ENCODE measurements at places on chromosomes 3 and 15.
A peak's percentile ranks its signal among the peaks of the same experiment; 100 is the strongest.

GRCh38 chr3:45693941-45694521 is 4.8 kb downstream of the SACM1L start:
- no peak for DNase-seq

DNA sequence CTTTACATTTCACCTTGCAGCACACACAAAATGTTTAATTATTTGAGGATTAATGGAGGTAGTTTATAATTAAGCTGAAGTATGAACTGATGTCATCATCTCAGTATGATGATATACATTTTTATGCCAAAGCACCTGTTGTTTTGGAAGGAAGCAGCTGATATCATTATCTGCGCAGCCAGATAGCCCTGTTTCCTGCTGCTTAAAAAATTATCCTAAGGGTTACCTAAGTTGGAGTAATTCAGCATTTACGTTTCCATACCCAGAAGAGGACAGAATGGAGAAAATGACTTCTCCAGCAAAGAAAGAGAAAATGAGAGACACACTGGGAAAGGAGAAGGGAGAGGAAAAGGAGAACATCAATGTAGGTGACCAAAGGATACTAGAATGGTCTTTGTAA is 370.3 kb upstream of the PLSCR5 start:
- no peak for DNase-seq

DNA sequence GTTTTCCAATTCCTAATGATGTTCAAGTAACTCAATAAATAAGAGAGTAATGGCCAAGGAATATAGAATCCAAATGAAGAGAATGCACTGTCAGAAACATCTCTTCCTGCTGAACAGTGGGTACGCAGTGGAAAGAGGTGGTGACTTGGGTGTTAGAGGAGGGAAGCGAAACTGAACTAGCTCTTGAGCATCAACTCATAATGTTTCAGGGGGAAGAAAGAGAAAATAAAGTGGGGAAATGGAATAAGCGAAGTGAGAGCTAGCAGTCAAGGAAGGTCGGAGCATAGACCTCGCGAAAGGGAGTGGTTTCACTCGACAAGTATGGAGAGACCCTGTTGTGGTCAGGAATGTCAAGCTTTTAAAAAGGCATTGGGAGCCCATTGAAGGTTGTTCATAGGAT is 309.5 kb downstream of the GAP43 start:
- DNase-seq, result no peak

DNA sequence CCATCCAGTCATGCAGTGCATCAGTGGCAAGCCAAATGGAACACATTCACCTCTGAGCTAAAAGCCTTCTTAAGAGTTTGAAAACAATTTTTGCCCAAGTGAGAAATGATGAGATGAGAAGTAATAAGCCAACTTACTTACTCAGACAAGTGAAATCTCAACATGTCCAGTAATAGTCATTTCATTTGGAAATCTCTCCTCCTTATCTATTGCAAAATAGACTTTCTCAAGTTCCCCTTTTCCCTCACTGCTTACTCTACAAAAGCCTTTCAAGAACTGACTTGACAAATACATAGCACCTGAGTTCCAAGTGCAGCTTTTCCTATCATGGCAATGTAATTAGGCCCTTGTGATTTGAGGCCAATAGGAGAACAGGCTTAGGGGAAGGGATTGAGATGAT is 282.3 kb downstream of the SLC9A9 start:
- DNase-seq, result no peak

- DNase-seq, result no peak
These were observed 24.0 kb upstream of the LIPC start for GRCh38 chr15:58407778-58408177.

GRCh38 chr15:69217381-69217780 is 56.9 kb downstream of the GLCE start:
- DNase-seq, result no peak

DNA sequence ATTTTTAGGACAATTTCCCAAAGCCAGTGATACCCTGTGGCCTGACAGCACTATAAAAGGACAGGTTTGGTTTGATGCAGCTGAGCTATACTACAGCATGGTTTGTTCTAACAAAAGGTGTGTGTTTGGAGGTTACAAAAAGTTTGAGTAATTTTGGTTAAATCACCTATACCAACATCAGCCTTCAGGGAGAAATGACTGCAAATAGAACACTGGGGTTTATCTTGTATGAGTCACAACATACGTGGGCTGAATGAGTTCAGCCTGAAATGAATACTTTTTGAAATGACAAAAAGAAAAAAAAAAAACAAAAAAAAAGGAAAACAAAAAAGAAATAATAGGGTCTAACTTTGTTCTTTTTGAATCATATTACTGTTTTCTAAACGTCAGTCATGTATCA is 345.7 kb downstream of the CNTN3 start:
- no peak for DNase-seq

DNA sequence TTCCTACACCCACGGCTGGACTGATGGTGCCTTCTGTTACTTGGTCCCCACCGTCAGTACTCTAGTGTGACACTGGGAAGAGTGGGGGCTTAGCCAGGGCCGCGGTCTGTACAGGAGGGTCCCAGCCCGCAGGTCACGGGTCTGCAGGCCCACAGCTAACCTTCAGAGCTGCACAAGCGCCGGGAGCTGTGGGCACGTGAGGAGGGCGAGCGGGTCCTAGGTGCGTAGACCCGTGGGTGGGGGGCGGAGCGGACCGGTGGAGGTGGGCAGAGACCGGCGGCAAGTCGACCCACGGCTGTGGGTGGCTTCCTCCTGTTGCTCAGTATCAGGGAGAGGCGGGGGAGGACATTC is 1.2 kb downstream of the TNFAIP8L3 start:
- no peak for DNase-seq

DNA sequence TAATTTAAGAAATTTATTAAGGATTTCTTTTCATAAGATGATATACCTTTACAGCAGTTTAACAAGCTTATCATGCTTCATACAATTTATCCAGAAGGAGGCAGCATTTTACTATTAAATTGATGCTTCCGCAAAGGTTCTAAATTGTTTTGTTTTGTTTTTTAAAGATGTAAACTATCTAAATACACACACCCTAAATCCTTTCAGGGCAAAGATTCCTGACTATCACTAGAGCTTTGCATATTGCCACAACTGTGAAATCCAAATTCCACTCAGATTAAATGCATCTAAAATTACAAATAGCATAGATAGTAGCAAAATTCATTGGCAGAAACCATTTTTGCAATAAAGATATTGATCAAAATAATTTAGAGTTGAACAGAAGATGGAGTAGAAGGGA is 44.5 kb upstream of the CCNL1 start:
- peak; percentile 7 for DNase-seq

- DNase-seq, result no peak
These were observed 37.8 kb downstream of the BOC start for GRCh38 chr3:113249111-113249510.

- no peak for DNase-seq
These were observed 66.8 kb downstream of the CPN2 start for GRCh38 chr3:194284351-194284750.

DNA sequence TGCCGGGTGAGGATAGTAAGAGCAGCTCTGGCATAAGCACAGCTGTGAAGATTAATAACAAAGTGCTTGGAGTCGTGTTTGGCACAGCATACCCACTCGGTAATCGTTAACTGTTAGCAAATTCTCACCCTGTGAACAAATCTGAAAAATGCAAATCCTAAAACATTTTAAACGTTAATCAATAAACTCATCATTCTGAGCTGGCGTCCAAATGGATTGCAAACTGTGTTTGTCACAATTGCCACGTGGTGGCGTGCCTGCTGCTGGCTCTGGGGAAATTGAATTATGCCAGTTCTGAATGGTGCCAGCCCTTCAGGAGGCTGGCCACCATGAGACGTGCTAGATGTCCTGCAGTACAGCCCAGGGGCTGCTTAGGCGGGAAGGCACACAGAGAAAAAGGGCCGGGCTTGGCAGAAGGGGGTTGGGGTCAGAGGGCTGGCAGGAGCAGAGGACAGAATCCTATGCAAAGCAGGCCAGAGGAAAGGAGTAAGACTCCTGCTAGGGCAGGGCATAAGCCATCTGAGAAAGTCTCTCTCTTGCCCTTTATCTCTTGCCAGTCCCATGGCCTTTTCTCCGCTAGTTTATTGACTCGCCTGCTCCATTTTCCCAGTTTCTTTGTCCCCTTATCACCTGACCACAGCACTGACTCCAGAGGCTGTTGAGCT is 22.1 kb upstream of the POLG start:
- DNase-seq, result peak; percentile 31

DNA sequence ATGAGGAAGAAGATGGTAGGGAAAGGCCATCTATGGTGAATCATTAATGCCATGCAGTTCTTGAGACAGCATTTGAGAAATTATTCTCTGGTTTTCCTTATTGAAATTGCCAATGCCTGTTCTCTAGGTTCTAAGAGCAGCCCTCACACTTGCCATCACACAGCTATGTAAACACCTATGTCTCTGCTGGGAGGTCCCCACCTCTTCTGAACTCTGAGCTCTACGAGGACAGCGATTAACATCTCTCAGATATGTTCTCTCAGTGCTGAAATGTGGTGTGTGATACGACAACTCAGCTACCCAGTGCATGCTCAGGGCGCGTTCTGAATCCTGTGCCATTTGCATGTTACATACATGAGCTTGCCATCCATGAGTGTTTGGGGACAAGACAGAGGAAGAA is 131.3 kb upstream of the CTDSPL start:
- DNase-seq, result no peak

- no peak for DNase-seq
These were observed 198.9 kb downstream of the ADAMTS9 start for GRCh38 chr3:64488939-64489338.
